ENCODE measurements at places on chromosomes 16 and 17. TPM values are rescaled to one million over a fixed set of nuclear protein-coding genes. Genes with fewer than 3 reads are reported as not detected.

The CDK5R1 gene
- total RNA-seq: 3.3 TPM

The USP31 gene
- 3.0 TPM for total RNA-seq

The FOXN1 gene
- total RNA-seq: not detected

The PPP1R27 gene
- total RNA-seq: not detected

The SMIM22 gene
- total RNA-seq: not detected

The KRT33B gene
- total RNA-seq: not detected

The PRSS27 gene
- 1.2 TPM for total RNA-seq

- DNase-seq: peak; percentile 87
Measured at GRCh38 chr17:78933959-78934568, 8.9 kb upstream of the TIMP2 start.

- DNase-seq: no peak
Measured at GRCh38 chr16:57577691-57578224, 35.3 kb downstream of the ADGRG5 start.

GRCh38 chr16:17437127-17437720 lies 33.5 kb downstream of the XYLT1 start:
- no peak for DNase-seq

DNA sequence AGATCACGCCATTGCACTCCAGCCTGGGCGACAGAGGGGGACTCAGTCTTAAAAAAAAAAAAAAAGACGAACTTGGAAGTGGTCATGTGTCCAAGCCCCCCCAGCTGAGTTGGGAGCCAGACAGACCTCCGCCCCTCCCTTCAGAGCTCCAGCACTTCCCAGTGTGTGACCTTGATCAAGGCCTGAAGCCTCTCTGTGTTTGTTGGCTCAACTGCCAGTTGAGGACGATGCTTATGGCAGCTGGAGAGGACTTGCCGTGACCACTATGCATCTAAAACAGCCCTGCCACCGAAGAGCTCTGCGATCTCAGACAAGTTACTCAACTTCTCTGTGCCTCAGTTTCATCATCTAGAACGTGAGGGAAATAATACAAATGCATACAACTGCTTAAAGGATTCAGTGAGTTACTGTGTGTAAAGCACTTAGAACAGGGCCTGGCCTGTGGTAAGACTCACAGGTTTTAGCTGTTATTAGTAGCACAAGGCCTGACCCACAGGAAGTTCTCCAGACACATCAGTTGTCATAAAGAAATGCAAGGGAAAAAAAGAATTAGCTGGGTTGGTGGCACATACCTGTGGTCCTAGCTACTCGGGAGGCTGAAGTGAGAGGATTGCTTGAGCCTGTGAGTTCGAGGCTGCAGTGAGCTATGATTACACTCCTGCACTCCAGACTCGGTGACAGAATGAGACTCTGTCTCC lies 7.0 kb upstream of the IL27 start:
- no peak for DNase-seq

GRCh38 chr16:68770671-68771070 lies 33.6 kb downstream of the CDH1 start:
- no peak for DNase-seq

DNA sequence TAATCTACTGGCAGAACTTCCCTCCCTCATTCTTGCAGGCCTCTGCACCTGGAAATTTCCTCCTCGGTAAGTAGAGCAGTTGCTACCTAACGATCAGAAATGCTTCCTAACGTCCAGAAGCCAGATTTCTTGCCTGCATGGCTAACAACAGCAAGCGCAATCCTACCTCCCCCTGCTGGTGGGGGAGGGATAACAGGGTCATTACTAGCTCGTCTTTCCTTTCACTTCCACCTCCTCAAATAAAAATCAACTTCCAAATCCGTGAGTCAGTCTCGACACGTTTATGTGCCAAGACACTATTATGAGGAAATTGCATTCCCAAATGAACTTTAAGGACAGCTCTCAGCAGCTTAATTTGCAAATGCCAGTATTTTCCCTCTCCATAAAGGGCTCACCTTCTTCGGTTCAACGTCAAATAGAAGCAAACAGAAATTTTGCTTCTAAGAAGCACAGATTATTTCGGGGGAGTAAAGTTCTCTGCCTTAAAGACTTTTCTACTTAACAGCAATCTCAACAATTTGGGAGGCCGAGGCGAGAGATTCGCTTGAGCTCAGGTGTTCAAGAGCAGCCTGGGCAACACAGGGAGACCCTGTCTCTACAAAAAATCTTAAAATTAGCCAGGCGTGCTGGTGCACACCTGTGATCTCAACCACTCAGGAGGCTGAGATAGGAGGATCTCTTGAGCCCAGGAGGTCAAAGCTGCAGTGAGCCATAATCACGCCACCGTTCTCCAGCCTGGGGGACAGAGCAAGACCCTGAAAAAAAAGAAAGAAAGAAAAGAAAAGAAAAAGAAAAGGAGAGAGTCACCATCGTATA lies 188.6 kb upstream of the PSMD7 start:
- peak; percentile 7 for DNase-seq

GRCh38 chr16:85528528-85529387 lies 84.4 kb upstream of the GSE1 start:
- DNase-seq: no peak

DNA sequence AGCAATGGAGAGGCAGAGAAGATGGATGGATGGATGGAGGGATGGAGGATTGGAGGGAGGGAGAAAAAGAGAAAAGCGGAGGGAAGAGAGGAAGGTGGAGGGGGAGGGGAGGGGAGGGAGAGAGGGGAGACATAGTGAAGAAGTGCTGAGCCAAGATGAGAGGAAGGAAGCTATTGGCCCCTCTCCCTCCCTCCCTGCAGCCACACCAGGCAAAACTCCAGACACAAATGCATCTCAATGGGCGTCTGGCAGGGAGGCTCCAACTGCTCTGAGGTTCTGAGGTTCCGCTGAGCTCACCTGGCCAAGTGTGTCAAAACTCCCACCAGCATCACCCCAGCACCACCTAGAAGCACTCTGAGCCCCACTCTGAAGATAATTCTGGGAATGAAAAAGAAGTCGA lies 26.9 kb upstream of the PHB1 start:
- peak; percentile 34 for DNase-seq

DNA sequence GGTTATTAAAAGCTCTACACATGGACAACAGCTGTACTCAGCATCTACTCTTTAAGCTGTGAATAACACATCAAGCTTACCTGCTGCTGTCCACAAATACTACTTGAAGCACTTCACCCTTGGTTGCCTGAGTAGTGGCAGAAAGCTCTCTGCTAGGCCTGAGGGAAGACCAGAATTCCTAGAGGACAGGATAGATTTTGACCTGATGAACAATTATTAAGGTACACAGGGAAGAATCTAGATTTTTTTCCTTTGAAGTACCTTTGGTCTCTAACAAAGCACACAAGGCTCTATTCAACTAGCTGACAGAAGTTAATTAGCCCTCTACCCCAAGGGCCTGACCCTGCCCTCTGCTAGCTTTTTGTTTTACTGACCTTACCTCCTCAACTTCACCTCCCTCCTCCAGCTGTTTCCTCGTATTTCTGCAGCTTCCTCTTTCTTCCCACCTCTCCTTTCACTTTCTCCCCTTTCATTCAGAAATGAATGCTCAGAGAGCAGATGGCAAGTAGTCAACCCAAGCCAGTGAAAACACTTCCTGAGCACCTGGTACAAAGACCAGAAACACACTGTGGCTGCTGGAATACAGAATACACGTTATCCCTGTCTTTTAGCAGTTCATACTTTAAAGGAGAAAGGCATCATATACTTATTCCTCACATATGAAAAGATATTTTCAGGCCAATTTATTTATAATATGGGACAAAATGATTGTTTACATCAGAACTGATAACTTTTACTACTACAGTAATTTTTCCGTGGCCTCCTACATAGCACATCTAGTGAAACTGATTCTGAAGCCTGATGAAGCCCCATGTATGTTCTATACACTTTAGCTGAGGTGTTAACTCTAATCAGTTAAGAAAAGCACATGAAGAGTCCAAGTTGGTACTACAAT lies 5.7 kb upstream of the VEZF1 start:
- no peak for DNase-seq

DNA sequence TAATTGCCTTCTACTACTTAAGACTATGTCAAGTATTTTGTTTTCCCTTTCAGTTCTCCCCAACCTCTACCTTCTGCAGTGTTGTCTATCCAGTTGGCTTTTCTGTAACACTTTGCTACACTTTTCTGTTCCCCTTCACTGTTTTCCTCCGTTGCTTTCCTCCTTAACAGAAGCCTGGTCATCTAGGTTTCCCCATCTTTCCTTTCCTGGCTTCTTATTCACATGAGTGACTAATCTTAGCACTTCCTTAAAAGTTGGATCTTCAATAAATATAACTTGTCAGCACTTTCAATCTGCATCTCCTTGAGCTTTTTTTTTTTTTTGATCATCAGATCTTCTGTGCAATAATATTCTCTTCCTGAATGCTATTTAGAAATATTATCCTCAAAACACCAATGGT lies 2.8 kb upstream of the SLFN11 start:
- DNase-seq: no peak

- no peak for DNase-seq
Measured at GRCh38 chr16:80862160-80862705, 57.8 kb upstream of the CDYL2 start.

DNA sequence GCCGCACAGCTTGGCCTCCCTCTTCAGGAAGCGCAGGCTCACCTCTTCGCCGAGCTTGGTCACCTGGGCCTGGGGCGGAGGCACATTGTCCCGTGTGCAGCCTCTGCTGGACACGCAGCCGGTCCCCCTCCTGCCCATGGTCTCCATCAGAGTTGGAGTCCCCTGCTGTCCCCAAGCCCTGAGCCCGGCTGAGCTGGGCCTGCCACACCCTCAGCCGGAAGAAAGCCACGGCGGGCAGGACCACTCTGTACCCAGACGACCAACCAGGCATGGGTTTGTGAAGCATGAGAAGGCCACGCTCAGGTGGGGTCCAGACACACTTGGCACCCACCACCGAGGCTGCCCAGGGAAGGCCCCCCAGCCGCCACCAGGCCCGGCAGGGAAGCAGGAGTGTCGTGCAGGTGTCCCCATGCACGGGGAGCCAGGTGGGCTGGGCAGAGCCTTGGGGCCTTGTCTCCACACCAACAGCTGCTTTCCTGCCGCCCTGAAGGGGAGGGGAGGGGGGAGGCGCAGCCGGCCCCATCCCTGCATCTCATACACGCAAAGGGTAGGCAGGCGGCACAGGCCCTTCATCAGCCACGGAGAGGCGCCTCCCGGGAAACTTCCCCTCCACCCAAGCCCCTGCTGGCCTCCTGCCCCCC lies 5.2 kb downstream of the CCDC154 start:
- DNase-seq: no peak

GRCh38 chr17:16937431-16937830 lies 34.5 kb downstream of the TNFRSF13B start:
- DNase-seq: no peak

DNA sequence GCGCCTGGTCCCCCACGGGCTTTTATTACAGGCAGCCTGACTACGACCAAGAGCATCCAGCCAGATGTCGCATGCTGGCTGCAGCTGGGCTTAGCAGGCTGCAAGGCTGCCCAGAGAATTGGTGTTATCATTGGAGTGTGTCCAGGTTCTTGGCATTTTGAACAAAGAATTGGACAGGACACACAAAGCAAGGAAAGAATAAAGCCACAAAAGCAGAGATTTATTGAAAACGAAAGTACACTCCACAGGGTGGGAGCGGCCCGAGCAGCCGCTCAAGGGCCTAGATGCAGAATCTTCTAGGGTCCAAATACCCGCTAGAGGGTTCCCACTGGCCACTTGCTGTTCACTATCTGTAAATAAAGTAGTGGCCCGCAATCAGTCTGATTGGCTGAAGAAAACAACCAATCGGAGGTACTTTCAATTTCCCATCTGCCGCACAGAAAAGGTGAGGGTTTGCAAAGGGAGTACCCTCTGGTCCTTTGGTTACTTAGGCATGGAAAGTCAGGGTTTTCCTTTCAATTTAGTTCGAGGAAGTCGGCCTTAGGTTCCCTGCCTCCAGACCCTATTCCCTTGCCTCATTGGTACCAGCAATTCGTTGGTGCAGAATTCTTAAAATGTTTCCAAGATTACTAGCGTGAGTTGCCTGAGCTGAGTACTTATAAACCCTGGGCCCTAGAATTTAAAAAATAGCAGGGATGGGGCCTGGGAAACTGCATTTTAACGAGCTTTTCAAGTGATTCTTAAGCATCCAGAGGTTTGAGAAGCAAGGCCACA lies 38.5 kb upstream of the CNEP1R1 start:
- DNase-seq: no peak

- DNase-seq: no peak
Measured at GRCh38 chr17:71055128-71055527, 885.8 kb downstream of the KCNJ2 start.

DNA sequence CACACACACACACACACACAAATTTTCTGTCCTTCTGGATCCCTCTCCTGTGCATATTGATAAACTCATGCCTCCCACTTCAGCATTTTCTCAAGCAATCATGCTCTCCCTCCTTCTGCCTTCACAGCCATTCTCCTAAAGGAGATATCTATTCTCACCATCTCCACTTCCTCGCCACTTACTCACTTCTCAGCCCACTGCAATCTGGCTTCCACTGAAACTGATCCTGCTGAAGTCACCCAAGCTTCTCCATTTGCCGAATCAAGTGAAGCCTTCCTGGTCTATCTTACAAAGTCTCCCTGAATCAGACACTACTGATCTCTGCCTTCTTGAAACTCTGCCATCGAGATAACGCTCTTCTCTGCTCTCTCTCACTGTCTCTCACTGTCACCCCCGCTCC lies 54.0 kb upstream of the GNAO1 start:
- no peak for DNase-seq

DNA sequence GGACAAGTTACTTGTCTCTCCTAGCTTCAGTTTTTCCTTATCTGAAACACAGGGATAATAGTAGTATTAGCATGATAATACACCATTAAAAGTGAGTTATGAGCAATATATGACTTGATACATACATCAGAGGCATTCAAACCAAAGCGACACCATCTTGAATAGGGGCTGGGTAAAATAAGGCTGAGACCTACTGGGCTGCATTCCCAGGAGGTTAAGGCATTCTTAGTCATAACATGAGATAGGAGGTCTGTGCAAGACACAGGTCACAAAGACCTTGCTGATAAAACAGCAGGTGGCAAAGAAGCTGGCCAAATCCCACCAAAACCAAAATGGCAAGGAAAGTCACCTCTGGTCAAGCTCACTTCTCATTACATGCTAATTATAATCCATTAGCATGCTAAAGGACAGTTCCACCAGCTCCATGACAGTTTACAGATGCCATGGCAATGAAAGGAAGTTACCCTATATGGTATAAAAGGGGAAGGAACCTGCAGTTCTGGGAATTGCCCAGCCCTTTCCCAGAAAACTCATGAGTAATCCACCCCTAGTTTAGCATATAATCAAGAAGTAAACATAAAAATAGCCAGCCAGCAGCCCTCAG lies 37.2 kb upstream of the HS3ST3A1 start:
- no peak for DNase-seq

DNA sequence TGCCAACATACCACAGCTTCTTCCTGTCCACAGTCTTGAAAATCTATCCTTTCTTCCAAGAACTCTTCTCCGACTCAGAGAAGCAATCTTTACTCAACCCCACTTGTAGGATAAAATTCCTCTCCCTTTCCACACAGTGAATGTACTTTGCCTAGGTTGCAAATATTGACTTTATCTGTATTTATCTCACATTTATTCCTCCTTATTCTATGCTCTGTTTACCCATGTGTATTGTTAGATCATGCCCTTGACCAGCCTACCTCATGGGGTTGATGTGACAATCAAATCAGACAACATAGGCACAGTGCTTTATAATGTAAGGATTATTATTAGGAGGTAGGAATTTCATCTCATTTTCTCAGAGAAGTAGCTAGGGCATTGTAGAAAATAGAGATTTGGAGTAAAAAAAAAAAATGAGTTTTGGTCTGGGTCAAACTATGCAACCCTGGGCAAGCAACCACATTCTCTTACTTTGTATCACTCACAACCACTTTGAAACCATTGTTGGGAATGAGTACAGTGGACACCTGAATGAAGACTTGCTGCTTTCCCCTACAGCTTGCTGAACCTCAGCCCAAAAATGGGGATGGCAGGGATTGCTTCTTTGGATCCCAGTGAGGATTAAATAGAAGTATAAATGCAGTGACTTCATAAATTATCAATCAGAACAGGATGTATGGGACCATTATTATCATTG lies 9.1 kb upstream of the SLC35B1 start:
- DNase-seq: no peak

All from G401 (cell line).